ENCODE measurements at places on chromosomes 6 and 20.

- no peak for DNase-seq
Measured at GRCh38 chr6:169164986-169165385, 88.7 kb downstream of the THBS2 start.

- no peak for DNase-seq
Measured at GRCh38 chr6:18154507-18155149, at the start of gene TPMT. TPMT (minus strand) TSS chr6:18155077; CDS start chr6:18149127, 5,950 bp downstream.

GRCh38 chr6:44256775-44257024 lies 628 bp downstream of the SLC35B2 start:
- DNase-seq, result no peak

GRCh38 chr6:70112716-70113115 lies 190.2 kb downstream of the COL9A1 start:
- no peak for DNase-seq

DNA sequence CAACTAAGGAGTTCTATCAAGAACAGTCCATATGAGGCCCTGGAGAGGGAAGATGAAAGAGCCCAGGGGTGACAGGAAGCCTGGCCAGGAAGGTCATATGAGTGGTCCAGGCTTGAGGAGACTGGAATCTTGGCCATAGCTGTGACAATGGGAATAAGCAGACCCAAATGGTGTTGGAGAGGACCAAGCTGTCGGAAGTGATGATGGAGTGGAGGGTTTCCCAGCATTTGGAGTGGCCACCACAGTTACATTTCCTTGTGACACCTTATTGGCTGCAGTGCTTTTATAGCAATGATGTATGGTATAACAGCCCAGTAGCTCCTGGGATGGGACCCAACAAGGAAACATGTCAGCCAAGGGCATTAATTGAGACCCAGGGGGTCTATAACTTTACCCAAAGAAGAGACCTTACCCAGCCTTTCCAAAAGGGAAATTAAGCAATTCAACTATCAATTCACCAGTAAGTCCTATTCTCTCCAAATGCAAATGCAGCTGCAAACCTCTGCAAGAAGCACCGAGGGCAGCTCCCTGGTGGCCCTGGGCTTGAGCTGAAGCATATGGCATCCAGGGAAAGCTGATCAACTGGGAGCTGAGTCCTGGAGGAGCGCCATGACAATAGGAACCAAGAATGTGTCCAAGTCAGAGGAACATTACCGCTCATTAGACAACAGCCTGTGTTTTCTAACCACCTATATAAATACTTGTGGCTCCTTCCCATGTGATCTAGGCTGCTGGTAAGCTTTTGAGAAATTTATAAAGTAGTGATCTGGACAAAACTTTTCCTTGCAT lies 219.4 kb downstream of the SOD2 start:
- no peak for DNase-seq

DNA sequence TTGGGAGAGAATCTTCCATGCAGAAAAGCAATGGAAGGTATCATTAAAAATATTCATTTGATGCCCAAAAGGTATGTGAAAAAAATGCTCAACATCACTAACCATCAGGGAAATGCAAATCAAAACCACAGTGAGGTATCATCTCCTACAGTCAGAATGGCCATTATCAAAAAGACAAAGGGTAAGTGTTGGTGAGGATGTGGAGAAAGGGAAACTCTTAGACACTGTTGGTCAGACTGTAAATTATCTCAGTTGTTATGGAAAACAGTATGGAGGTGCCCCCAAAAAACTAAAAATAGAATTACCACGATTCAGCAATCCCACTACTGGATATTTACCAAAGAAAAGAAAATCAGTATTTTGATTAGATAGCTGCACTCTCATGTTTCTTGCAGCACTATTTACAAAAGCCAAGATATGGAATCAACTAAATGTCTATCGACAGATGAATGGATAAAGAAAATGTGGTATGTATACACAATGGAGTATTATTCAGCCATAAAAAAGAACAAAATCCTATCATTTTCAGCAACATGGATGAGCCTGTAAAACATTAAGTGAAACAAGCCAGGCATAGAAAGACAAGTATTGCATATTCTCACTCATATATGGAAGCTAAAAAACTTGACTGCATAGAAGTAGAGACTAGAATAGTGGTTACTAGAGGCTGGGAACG lies 84.0 kb downstream of the DTNBP1 start:
- no peak for DNase-seq

GRCh38 chr6:119215885-119216590 lies 133.5 kb downstream of the MAN1A1 start:
- no peak for DNase-seq

DNA sequence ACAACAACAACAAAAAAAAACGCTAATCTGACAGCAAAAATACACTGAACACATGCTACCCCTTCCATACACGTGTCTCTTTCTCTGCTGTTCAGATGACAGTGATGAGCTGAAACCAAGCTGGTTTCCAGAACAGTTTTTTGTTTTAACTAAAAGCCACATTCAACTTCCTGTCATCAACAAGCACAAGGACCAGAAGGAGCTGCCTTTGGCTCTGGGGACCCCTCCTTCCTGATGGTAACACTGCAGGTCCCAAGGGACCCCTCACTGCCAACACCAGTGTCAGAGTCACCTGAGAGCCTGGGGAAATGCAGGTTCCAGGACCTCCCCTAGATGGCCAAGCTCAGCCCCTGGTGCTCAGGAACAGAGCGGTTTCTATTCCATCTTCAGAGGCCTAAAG lies 6.0 kb downstream of the CST7 start:
- no peak for DNase-seq

GRCh38 chr6:108113557-108114519 lies 39.3 kb upstream of the OSTM1 start:
- no peak for DNase-seq
